GM23248 (cell line): ENCODE measurements at places on chromosomes 4 and X. TPM values are rescaled to one million over a fixed set of nuclear protein-coding genes. Genes with fewer than 3 reads are reported as not detected.

DNA sequence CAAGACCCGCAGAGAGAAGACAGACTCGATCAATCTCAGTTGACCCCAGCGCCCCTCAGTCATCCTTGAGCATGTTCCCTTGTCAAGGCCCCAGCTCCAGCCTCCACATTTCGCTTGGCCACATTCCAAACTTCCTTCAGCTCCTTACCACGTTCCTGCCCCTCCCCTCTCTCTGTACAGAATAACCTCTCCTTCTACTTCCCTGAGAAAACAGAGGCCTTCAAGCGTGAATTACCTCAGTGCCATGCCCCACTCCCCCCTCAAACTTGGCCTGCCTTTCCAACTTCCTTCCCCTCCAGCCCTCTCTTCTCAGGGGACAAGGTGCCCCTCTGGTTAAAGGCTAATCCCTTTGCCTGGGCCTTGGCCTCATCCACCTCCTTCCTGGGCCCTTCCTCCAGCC is 3.2 kb upstream of the RIPPLY1 start:
- H3K4me3 ChIP-seq = no peak overlapping the region
- H3K27ac ChIP-seq = no peak overlapping the region
- DNase-seq = no peak
- H3K27me3 ChIP-seq = no peaks in the 10 kb centered on the region

The NDP gene
- polyA plus RNA-seq = 0.42 and 0.79 TPM in 2 replicates

GRCh38 chr4:104815665-104816064 is 321.0 kb upstream of the CXXC4 start:
- H3K36me3 ChIP-seq = no peaks in the 10 kb centered on the region
- no peak for DNase-seq
- no peak overlapping the region for H3K4me3 ChIP-seq
- H3K4me1 ChIP-seq = no peaks in the 10 kb centered on the region

- no peaks in the 10 kb centered on the region for H3K27me3 ChIP-seq
- no peaks in the 10 kb centered on the region for H3K36me3 ChIP-seq
- DNase-seq = no peak
- no peak overlapping the region for H3K27ac ChIP-seq
- H3K4me1 ChIP-seq = no peaks in the 10 kb centered on the region
- no peak overlapping the region for H3K4me3 ChIP-seq
Measured at GRCh38 chrX:115251458-115252233, 17.8 kb upstream of the LRCH2 start.

GRCh38 chrX:56385336-56385735 is 153.2 kb downstream of the KLF8 start:
- no peaks in the 10 kb centered on the region for H3K36me3 ChIP-seq
- H3K4me1 ChIP-seq = no peaks in the 10 kb centered on the region
- H3K27ac ChIP-seq = no peak overlapping the region

- no peak overlapping the region for H3K4me3 ChIP-seq
- H3K4me1 ChIP-seq = no peaks in the 10 kb centered on the region
- no peak overlapping the region for H3K27ac ChIP-seq
- no peak for DNase-seq
Measured at GRCh38 chr4:138918169-138918869, 97.3 kb upstream of the NOCT start.

The WNK3 gene
- polyA plus RNA-seq = 0.29 and 0.39 TPM in 2 replicates

The FAM114A1 gene
- polyA plus RNA-seq = 237 and 238 TPM in 2 replicates

The ARAP2 gene
- not detected in 2 replicates for polyA plus RNA-seq

The GPR50 gene
- polyA plus RNA-seq = not detected in 2 replicates

GRCh38 chrX:147838465-147839131 is 73.1 kb upstream of the FMR1 start:
- peak; percentile 21 for DNase-seq
- no peaks in the 10 kb centered on the region for H3K4me1 ChIP-seq
- no peak overlapping the region for H3K4me3 ChIP-seq
- H3K27ac ChIP-seq = no peak overlapping the region
- no peaks in the 10 kb centered on the region for H3K36me3 ChIP-seq

DNA sequence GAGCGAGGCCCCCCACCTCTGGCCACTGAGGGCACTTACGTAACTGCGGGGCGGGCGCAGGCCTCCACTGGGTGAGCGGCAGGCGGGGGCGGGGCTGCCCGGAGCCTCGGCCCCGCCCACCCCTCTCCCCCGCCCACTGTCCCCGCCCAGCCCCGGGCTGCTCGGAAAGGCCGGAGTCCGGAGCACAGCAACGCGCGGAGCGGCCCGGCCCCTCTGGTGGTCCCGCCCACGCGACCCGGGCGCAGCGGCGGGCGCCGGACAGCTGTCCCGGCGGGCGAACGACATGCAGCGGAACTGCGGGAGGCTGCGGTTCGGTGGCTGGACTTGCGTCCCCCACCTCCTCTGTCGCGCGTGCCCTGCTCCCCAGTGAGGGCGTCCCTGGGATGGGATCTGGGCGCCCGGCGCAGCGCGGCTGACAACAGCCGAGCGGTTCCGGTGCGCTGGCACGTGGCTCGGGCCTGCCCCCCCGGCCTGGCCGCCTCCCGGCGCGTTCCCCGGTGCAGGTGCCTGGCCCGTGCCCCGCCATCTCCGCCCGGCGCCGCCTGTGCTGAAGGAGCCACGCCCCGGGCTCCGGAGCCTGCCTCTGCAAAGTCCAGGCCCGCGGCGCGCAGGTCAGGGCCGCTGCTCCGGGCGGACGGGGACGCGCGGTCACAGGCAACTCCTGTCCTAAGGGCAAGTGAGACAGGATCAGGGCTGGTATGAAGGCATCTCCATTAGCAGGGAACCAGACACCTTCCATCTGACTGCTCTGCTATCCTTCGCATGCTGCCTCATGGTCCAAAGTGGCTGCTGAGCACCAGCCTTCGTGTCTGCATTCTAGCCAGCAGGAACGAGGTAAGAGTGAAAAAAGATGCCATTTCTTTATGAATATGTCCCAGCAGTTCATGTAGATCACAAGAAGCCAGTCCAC is 21.8 kb upstream of the JAKMIP1 start:
- H3K36me3 ChIP-seq = no peaks in the 10 kb centered on the region
- H3K27ac ChIP-seq = no peak overlapping the region
- H3K27me3 ChIP-seq = peaks cover 15% of the 10 kb centered on the region
- no peaks in the 10 kb centered on the region for H3K4me1 ChIP-seq
- peak; percentile 49 for DNase-seq

DNA sequence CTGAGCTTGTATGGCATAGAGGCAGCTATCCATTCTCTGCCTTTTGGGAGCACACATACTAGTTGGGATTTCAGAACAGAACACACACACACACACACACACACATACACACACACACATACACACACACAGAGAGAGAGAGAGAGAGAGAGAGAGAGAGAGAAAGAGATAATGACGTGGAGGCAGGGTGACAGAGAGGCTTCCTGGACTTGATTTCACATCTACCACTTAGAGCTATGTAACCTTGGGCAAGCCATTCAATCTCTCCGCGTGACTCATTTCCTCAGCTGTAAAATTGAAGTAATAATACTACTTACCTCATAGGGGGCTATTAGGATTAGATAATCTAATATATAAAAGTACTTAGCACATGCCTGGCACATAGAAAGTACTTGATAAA is 12.3 kb upstream of the GRIA3 start:
- H3K4me3 ChIP-seq = no peak overlapping the region
- no peak overlapping the region for H3K27ac ChIP-seq
- H3K27me3 ChIP-seq = no peaks in the 10 kb centered on the region

The TEC gene
- 0.28 TPM in 1 of 2 replicates, not detected in the other for polyA plus RNA-seq

DNA sequence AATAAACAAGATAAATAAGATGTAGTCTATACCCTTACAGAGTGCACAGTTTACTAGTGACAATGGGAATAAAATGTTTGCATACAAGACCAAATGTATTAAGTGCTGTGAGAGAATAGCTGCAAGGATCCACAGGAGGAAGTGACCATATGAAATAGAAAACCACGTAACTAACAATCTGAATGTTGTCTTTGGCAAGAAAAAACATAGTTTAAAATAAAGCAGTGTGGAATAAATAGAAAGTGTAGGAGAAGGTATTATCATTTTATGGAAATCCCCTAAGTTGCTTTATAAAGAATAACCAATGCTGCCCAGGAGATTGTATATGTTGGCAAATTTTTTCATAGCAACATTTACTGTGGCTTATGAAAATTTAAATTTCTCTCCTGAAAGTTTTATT is 116.1 kb downstream of the PCDH7 start:
- H3K27ac ChIP-seq = no peak overlapping the region
- no peaks in the 10 kb centered on the region for H3K27me3 ChIP-seq
- no peak overlapping the region for H3K4me3 ChIP-seq
- H3K4me1 ChIP-seq = no peaks in the 10 kb centered on the region
- no peaks in the 10 kb centered on the region for H3K36me3 ChIP-seq

The KCTD8 gene
- not detected in 2 replicates for polyA plus RNA-seq

DNA sequence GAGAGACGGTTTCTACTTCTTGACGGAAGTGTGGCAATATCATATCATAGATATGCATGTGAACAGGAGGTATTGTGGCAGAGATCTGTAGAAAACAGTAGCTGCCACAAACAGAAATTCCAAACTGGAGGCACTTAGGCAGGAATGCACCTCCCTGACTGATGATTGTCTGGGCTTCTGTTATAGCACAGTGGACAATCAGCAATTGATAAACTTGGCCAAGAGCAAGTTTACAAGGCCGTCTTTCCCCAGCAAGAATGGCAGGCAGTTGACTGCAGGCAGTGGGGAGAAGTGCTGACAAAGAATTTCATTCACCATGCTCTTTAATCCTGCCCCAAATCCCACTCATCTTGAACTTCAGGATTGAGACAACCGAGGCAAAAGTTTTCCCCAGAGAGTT is 114.4 kb upstream of the STOX2 start:
- H3K27me3 ChIP-seq = no peaks in the 10 kb centered on the region
- H3K4me1 ChIP-seq = no peaks in the 10 kb centered on the region
- no peak overlapping the region for H3K4me3 ChIP-seq
- H3K36me3 ChIP-seq = no peaks in the 10 kb centered on the region

The COX7B2 gene
- polyA plus RNA-seq = not detected in 2 replicates

- DNase-seq = peak; percentile 98
- peaks cover 10% of the 10 kb centered on the region for H3K4me1 ChIP-seq
- H3K4me3 ChIP-seq = no peak overlapping the region
- H3K36me3 ChIP-seq = no peaks in the 10 kb centered on the region
- no peaks in the 10 kb centered on the region for H3K27me3 ChIP-seq
- peak overlapping the region; percentile 22; the same call in 1 of the 2 replicates for H3K27ac ChIP-seq
Measured at GRCh38 chr4:120052856-120053255, 13.8 kb downstream of the MAD2L1 start.

The SLC9B2 gene
- 23.6 and 23.7 TPM in 2 replicates for polyA plus RNA-seq

GRCh38 chr4:25590171-25590570 is 65.5 kb upstream of the SLC34A2 start:
- no peak overlapping the region for H3K27ac ChIP-seq
- H3K36me3 ChIP-seq = no peaks in the 10 kb centered on the region
- no peaks in the 10 kb centered on the region for H3K4me1 ChIP-seq
- peaks cover 9% of the 10 kb centered on the region; the same call in 1 of the 2 replicates for H3K27me3 ChIP-seq
- no peak for DNase-seq

GRCh38 chr4:17618926-17619325 is 4.5 kb downstream of the MED28 start:
- H3K36me3 ChIP-seq = peaks cover 32% of the 10 kb centered on the region
- no peak for DNase-seq
- H3K4me3 ChIP-seq = no peak overlapping the region
- peak overlapping the region; percentile 64 for H3K27ac ChIP-seq
- H3K27me3 ChIP-seq = no peaks in the 10 kb centered on the region

The HTN3 gene
- not detected in 2 replicates for polyA plus RNA-seq

GRCh38 chrX:16869393-16870094 is 618 bp downstream of the RBBP7 start:
- H3K27ac ChIP-seq = peak overlapping the region; percentile 98
- peaks cover 8% of the 10 kb centered on the region for H3K4me1 ChIP-seq
- DNase-seq = peak; percentile 58
- no peaks in the 10 kb centered on the region for H3K36me3 ChIP-seq
- peak overlapping the region; percentile 87 for H3K4me3 ChIP-seq
- H3K27me3 ChIP-seq = no peaks in the 10 kb centered on the region

- peak; percentile 68 for DNase-seq
- H3K36me3 ChIP-seq = no peaks in the 10 kb centered on the region
- no peak overlapping the region for H3K27ac ChIP-seq
- H3K27me3 ChIP-seq = no peaks in the 10 kb centered on the region
- H3K4me3 ChIP-seq = no peak overlapping the region
Measured at GRCh38 chr4:72326692-72327632, 242.1 kb downstream of the ADAMTS3 start.

The EREG gene
- polyA plus RNA-seq = 1.6 and 1.8 TPM in 2 replicates

The NWD2 gene
- not detected in 2 replicates for polyA plus RNA-seq

- no peaks in the 10 kb centered on the region for H3K4me1 ChIP-seq
- H3K27me3 ChIP-seq = no peaks in the 10 kb centered on the region
- H3K36me3 ChIP-seq = no peaks in the 10 kb centered on the region
- no peak overlapping the region for H3K27ac ChIP-seq
- no peak for DNase-seq
- H3K4me3 ChIP-seq = no peak overlapping the region
Measured at GRCh38 chr4:1771555-1772305, 21.4 kb upstream of the FGFR3 start.

The PCDH7 gene
- 0.15 and 0.24 TPM in 2 replicates for polyA plus RNA-seq

DNA sequence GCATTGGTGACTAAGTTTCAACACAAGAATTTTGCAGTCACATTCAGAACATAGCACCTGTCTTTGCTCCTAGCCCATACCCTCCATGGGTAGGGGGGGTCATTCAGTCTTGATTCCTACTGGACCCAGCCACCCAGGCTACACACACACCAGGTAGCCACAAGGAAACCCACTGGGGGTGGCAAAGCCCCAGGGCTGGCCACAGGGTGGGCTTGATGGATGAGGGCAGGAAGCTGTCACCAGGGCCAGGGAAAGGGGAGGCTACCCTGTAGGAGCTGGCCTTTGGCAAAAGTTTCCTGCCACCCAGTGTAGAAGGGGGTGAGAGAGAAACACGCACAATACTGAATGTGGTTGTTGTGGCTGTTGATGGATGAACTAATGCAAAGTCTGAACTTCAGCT is 74.5 kb upstream of the NKX1-1 start:
- DNase-seq = no peak
- H3K27ac ChIP-seq = no peak overlapping the region
- no peaks in the 10 kb centered on the region for H3K4me1 ChIP-seq
- no peaks in the 10 kb centered on the region; the same call in 1 of the 2 replicates for H3K27me3 ChIP-seq

GRCh38 chr4:80145739-80146138 is 51.6 kb upstream of the PRDM8 start:
- H3K36me3 ChIP-seq = no peaks in the 10 kb centered on the region
- H3K4me3 ChIP-seq = no peak overlapping the region
- no peaks in the 10 kb centered on the region for H3K27me3 ChIP-seq
- H3K4me1 ChIP-seq = peaks cover 8% of the 10 kb centered on the region; the same call in 1 of the 2 replicates

DNA sequence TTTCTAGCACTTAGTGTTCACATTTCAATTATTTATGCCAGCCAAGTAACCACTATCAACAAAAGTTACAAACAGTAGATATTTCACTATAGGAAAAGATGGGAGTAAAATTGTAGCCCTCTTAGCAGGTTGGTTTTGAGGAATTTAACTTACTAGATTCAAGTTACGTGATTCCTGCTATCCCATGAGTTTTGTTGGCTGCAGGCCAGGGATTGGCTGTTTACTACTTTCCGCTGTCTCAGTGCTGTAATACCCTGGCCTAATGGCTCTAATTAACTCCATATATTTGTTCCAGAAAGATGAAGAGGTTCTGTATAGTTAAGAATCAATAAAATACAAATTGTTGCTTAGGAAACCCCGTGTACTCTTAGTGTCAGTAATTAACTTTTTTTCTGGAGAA is 55.5 kb upstream of the MAGED1 start:
- no peak overlapping the region for H3K27ac ChIP-seq
- H3K4me3 ChIP-seq = no peak overlapping the region
- H3K27me3 ChIP-seq = no peaks in the 10 kb centered on the region
- H3K36me3 ChIP-seq = no peaks in the 10 kb centered on the region
- DNase-seq = peak; percentile 50
